ENCODE measurements at places on chromosomes 11 and 22.

GRCh38 chr11:92897487-92897886 lies 72.0 kb upstream of the MTNR1B start:
- no peak for DNase-seq

- no peak for DNase-seq
Observed at GRCh38 chr11:125070699-125071254, 7.7 kb downstream of the SLC37A2 start.

DNA sequence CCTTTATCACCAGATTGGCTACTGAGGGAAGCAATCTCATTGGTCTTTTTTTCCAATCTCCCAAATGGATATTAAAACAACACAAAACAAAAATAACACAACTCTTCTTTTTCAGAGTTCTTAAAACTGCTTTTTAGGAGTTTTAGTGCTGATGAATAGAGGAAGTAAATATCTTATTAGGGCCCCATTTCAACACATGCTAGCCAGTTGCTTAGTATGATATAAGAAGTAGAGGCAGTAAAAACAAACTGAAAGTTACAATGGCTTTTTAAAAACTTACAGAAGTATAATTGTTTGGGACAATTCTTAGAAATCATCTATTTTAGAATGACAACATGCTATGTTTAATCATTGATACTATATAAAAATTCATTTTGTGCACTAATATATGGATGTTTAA lies 3.4 kb downstream of the C11orf71 start:
- no peak for DNase-seq

DNA sequence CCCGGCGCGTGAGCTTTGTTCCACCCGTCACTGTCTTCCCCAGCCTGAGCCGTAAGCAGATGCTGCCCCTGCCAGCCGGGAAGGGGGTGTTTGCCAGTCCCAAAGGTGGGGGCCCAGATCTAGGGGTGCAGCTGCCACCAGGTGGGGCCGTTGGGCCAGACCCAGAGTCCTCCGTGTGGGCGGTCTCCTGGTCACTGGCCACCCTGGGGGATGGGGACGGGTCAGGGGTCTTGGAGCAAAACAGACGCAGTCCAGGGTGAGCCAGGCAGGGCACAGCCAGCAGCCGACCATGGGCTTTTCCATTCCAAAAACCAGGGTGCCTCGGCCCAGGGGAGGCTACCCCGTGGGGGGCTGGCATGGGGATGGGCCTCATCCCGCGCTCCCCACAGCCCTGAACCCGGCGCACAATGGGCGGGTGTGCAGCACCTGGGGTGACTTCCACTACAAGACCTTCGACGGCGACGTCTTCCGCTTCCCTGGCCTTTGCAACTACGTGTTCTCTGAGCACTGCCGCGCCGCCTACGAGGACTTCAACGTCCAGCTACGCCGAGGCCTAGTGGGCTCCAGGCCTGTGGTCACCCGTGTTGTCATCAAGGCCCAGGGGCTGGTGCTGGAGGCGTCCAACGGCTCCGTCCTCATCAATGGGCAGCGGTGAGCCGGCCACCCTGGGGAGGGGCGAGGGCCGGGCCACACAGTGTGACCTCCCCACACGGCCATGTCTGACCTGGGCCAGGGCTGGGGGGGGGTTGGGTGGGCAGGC lies 3.5 kb downstream of the MUC5B start:
- no peak for DNase-seq

GRCh38 chr11:27404427-27404826 lies 41.4 kb upstream of the CCDC34 start:
- no peak for DNase-seq

- DNase-seq: no peak
Observed at GRCh38 chr11:89355646-89356045, 135.5 kb downstream of the NOX4 start.

GRCh38 chr11:30089921-30090320 lies 73.1 kb upstream of the KCNA4 start:
- DNase-seq: no peak

- DNase-seq: no peak
Observed at GRCh38 chr11:93869830-93870229, 19.4 kb upstream of the VSTM5 start.

DNA sequence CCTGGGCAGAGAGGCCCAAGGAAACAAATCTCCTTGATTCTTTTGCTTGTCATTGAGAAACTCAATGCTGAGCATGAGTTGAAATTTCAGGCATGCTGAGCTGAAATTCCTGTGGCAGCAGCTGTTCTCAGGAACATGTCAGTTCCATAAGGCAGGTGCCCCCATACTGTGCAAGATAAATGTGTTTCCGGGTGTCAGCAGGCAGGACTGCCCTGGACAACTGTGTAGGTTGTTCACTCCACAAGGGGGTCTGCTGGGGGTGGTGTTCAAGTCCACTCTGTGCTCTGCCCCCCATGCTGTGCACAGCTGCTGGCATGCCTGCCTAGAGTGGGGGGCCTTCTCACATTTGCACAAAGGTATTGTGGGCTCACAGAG lies 133.7 kb downstream of the CTTN start:
- no peak for DNase-seq

DNA sequence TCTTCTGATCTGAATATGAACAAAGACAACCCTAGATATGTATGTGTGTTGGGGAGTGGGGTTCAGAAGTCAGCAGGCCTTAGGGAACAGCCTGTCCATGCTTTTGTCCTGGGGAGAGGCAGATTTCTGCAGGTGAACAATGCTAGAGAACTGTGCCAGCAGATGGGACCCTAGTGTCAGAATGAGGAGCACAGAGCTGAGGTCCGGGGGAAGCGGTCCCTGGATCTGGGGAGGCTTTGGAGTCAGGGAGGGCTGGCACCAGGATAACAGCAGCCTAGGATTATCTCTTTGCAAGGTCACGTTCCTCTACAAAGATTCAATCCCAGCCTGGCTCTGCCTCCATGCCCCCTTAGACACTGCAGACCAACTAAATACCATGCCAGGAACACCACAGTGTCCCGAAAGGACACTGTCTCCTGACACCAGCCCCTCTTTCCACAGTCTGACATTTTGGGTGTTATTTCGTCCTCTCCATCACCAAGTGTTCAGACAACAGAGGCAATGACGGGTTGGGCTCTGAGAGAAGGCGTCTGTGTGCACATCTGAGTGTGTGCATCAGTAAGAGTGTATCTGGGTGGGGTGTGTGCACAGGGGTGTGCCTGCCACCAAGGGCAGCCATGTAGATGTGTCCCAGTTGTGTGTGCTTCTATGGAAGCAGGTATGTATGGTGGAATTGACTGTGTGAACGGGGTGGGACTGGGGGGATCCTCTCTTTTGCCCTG lies 43.5 kb downstream of the EIF3F start:
- no peak for DNase-seq

- no peak for DNase-seq
Observed at GRCh38 chr22:17303441-17303839, 65.8 kb upstream of the CECR2 start.

DNA sequence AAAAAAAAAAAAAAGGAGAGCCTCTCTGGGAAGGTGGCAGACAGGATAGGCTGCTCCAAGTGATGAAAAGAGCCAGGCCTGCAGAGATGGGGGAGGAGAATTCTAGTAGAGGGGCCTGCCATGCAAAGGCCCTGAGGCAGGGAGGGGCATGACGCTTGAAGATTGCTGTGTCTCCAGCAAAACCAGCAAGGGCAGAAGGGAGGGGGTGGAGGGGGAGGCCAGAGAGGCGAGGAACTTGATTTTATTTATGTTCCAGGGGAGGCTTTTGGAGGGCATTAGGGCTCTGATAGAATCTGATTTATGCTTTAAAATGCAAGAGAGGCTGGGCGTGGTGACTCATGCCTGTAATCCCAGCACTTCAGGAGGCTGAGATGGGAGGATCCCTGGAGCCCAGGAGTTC lies 16.7 kb upstream of the PACSIN2 start:
- DNase-seq: no peak

DNA sequence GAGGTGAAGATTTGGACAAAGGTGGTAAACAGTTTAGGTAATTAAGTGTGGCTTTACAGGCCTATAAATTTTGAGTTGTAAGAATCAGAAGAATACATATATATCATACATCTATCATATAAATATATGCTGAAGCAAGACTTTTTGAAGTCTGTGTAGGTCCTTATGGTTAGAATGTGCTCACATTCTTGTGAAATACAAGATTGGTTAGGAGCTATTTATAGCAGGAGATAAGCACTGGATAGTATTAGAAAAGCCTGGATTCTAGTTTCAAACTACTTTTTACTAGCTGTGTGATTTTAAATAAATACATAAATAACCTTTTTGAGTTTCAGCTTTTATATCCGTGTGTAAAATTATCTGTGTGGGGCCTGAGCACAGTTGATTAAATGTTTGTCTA lies 42.3 kb downstream of the ANKRD42 start:
- DNase-seq: no peak

All from activated T-helper 1 cell treated with Interleukin-2 at 50 U/mL for 16 hours (primary cell).